ENCODE measurements at places on chromosomes 2 and 18. TPM values are rescaled to one million over a fixed set of nuclear protein-coding genes. Genes with fewer than 3 reads are reported as not detected.

The ATP8B1 gene
- polyA plus RNA-seq, result 10.2 TPM

The DTNB gene
- 24.1 TPM for polyA plus RNA-seq

The SCN7A gene
- 0.27 TPM for polyA plus RNA-seq

The VAPA gene
- 33.5 TPM for polyA plus RNA-seq

The CPSF3 gene
- polyA plus RNA-seq, result 5.7 TPM

The TANC1 gene
- polyA plus RNA-seq, result 10.0 TPM

The PSTPIP2 gene
- 2.3 TPM for polyA plus RNA-seq

The LCT gene
- under 0.01 TPM for polyA plus RNA-seq

The CYS1 gene
- polyA plus RNA-seq, result 51.3 TPM

The ARMC9 gene
- 3.7 TPM for polyA plus RNA-seq

The MAL gene
- 1.6 TPM for polyA plus RNA-seq

The PIKFYVE gene
- 6.0 TPM for polyA plus RNA-seq
